ENCODE measurements at places on chromosomes 2 and 18.

DNA sequence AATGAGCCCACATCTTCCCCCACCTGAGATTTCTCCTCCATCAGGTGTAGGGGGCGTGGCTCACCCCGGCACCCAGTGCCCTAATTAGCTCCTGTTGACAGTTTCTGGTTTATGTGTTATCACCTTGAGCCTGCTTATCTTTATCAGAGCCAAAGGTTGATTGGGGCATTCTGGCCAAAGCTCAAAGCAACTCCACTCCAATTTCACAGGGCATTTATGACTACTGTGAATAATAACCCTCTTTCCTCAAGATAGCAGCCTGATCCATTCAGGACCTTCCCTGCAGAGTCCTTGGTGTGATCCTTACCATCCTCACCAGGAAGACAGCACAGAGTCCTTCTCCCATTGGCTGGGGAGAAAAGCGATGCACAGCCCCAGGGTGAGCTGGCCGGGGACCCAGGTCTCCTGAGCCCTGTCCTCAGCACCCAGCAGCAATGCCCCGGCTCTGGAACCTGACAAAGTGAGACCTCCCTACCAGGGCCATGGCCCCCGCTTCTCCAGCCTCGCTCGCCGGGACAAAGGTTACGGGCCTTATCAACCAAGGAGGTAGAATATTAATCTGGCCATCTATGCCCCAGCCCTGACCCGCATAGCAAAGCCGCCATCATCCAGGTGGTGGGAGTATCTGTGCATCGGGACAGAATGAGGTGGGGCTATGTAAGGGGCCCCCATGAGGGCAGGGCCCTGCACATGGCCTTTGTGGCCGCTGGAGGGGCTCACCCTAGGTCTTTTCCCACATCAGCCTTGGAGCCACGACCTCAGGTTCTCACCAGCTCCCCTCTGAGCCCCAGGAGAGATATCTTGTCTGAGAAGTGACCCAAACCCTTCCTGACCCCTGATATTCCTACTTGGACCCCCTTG, 64.5 kb downstream of the ZFP36L2 start:
- no peak for DNase-seq

GRCh38 chr2:127049927-127050802, 56.8 kb downstream of the BIN1 start:
- DNase-seq, result no peak

DNA sequence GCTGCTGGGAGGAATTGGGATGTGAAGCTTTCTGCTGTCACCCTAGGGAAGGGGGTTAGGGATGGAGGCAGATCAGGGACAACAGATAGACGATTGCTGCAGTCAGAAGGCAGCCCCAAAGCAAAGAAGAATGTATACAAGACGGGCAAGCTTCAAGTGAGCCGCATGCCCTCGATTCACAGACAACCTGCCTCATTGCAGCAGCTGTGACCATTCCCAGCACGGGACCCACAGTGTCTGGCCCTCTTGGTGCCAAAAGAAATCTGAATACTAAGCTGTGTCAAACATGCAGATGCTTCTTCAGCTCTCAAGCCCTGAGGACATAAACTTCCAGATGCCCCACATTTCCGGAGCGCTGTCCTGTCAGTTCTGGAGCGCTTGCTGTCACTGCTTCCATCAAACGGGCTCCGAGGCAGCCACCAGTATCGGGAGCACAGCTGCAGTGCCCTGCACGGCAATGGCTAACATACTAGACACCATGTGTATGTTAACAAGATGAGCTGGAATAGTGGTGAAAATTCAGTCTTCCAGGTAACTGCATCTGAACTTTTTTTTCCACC, 33.8 kb downstream of the PRELID3A start:
- peak; percentile 29 for DNase-seq

GRCh38 chr2:201183365-201183727, 405 bp downstream of the CASP10 start:
- DNase-seq, result no peak

Data from foreskin melanocyte (primary cell).